Bone marrow (tissue), 2 donors: ENCODE measurements at places on chromosomes 5 and 9.

DNA sequence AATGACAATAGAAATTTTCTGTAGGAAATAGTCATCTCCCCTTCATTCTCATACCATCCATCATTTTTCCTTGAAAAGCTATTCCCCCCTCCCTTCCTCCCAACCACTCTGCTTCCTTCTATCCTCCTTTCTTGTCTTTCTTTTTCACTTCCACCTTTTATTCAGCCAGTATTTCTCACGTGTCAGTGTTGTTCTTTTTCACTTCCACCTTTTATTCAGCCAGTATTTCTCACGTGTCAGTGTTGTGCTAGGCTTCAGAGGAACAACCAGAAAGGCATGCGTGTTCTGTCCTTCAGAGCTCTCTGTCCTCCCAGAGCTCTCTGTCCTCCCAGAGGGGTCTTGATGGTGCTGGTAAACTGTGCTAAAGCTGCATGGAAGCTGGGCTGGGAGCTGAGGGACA, 419.6 kb downstream of the GADD45G start:
- no peak for DNase-seq

GRCh38 chr5:83179966-83180365, 102.6 kb downstream of the XRCC4 start:
- no peak for DNase-seq

- no peak for DNase-seq
Measured at GRCh38 chr9:29830821-29831220, 2257.5 kb upstream of the C9orf72 start.

DNA sequence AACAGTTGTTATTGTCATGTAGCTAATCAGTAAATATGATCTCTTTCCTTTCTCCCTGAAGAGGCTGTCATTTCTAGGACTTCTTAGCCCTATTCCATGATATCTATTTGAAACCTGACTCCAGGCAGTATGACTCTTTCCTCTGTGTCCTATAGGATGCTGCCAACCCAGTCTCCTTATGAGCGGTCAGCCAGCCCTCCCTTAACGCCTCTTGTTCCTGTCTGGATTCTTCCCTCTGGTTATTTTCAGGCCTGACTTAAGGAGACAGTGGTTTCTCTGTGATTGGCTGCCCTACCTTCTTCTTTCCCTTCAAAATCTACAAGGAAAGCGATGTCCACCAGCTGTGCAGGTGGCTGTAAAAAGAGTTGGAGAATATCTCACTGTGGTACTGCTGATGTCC, 19.4 kb upstream of the C5orf63 start:
- no peak for DNase-seq

DNA sequence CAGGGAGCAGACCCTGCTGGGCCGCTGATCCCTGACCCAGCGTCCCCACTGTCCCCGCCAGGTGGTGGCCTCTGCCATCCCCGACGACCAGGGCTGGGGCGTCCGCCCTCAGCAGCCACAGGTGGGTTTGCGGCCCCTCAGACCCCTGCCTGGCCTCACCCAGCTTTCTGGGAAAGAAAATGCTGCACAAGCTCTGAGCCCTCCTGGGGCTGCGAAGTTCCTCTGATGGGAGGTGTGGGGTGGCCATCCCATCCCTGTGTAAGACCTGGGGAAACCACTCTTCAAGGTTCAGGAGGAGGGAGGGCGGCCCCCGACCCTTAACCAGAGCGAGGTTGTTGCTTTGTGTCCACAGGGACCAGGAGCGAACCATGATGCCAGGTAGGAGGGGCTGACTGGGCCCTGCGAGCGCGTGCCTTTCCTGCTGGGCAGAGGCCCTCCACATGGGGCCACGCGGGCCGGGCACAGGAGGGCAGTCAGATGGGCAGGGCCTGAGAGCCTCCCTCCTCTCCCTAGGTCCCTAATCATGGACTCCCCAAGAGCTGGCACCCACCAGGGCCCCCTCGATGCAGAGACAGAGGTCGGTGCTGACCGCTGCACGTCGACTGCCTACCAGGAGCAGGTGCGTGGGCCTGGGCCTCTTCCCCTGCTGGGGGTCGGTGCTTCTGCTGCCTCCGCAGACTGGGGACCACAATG, 7.7 kb downstream of the NOXA1 start:
- no peak for DNase-seq

- DNase-seq: no peak
Measured at GRCh38 chr9:16623989-16624743, 246.3 kb downstream of the BNC2 start.

DNA sequence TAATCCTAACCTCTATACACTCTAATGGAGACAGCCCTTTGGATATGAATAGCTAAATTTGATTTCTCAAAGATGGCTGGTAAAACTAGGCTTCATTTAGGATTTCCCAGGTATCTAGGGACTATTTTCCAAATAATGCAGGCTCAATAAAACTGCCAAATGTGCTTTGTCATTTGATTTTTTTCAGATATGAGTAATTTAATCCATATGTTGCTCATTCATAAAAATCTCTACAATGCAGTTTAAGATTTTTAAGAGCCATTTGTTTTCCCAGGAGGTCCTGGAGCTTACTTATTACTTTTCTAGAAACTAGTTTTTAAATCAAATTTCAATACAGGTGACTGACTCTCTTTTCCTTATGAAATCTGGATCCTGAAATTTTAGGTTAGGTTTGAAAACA, 349.3 kb upstream of the SLC24A2 start:
- no peak for DNase-seq

DNA sequence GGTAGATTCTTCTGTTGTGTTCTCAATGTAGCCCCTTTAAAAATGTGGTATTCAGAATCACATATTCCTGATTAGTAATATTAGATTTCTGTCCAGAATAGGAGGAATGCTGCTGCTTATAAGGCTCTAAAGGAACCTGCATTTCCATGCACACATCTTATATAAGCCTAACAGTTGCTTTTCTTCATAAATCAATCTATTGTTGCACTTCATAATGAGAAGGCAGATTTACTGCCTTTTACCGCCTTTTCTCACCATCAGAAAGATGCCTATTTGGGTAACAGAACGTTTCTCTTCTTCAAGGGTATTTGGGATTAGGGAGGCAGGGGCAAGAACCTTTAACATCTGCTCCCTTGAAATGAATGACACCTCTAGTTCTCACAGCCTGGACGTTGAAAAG, 243.4 kb downstream of the MLLT3 start:
- DNase-seq: no peak

DNA sequence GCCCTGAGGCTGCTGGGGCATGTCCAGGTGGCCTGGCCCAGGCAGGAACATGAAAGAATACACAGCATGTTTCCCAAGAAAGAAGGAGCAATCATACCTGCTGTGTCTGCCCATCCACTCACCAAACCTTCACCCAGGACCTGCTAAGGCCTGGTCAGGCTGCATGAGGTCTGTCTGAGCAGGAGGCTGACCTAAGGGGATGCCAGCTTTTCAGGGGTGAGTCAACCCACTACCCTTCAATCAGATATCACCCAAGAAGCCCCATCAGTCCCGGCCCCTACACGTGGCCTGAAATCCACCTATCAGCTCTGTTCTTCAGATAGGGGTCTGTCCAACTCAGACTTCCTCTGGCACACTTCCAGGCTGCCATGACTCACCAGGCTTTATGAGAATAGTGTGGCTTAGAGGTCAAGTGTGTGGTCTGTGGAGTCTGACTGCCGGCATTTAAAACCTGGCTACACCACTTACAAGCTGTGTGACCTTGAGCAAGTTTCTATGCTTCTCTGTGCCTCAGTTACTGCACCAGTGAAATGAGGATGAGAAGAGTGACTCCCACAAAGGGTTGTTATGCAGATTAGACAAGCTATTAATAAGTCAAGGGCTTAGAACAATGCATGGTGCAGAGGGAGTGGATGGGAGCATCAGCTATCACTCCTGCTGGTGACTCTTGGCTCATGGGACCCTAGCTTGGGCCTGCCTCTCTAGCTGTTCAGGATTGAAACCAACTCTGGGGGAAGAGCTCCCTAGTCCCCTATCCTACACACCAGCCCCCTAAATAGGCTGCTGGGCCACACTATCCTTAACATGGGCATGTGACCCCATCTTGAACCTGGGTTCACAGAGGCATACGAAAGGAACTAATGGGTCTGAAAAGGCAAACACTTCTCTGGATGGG, 130.3 kb downstream of the PAX5 start:
- DNase-seq: no peak
